AG04450 (cell line): ENCODE measurements at places on chromosomes 13 and 19.

- no peak for DNase-seq
Observed at GRCh38 chr13:100648354-100648753, 26.2 kb downstream of the TMTC4 start.

DNA sequence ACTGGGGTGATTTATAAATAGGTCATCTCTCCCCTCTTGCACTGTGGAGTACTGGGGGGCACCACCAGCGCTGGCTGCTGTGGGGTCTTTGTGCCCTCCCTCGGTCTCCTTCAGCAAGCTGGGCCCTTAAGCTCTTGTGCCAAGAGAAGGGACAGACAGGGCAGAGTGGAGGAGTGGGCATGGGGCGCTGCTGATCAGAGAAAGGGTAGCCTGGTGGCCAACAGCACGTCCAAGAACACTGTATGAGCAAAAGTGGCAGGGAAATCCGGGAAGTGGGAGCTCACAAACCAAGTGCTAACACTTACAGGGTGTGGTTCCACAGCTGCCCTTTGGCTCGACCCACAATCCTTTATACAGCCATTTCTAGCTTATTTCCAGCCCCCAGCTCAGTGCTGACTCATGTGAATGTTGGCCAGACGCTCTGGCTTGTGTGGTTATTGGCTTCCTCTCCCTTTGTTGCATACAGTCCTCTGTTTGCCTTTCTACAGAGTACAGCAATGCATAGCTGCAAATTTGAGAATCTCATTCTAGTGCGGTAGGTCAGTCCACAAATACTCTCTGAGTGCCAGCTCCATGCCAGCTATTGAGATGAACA, 298.8 kb downstream of the SHISA2 start:
- peak; percentile 18 for DNase-seq

GRCh38 chr13:114045113-114045735, 71.3 kb upstream of the C13orf46 start:
- DNase-seq, result no peak

- DNase-seq, result no peak
Observed at GRCh38 chr13:27825072-27825471, 32.8 kb downstream of the GSX1 start.

- no peak for DNase-seq
Observed at GRCh38 chr19:5955636-5955935, 22.4 kb downstream of the RANBP3 start.

DNA sequence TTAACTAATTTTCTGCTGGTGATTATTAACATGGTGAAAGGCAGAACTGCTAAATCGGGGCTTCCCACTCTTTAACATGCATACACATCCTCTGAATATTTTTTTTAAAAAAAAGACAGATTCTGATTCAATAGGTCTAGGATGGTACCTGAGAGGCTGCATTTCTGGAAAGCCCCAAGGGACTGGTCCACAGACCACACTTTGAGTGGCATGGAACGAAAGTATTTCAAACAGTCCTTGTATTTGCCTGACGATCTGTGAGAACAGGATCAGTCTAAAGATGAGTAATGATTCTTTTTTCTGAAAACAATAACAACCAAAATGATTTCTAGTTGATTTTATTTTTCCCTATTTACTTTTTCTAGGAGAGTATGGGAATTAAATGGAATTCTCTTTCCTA, 16.7 kb upstream of the SPART start:
- no peak for DNase-seq

DNA sequence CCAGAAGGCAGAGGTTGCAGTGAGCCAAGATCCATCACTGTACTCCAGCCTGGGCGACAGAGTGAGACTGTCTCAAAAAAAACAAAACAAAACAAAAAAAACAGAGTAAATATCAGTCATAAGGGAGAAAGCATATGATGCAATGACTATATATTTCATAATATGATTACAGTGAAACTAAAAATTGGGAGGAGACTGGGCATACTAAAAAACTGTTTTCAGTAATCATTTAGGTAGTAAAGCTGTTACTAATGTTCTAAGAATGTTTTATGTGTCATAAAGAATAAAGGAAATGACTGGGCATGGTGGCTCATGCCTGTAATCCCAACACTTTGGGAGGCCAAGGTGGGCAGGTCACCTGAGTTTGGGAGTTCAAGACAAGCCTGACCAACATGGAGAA, 15.9 kb downstream of the ZNF573 start:
- no peak for DNase-seq

- no peak for DNase-seq
Observed at GRCh38 chr13:103187721-103188156, 121.5 kb upstream of the SLC10A2 start.

DNA sequence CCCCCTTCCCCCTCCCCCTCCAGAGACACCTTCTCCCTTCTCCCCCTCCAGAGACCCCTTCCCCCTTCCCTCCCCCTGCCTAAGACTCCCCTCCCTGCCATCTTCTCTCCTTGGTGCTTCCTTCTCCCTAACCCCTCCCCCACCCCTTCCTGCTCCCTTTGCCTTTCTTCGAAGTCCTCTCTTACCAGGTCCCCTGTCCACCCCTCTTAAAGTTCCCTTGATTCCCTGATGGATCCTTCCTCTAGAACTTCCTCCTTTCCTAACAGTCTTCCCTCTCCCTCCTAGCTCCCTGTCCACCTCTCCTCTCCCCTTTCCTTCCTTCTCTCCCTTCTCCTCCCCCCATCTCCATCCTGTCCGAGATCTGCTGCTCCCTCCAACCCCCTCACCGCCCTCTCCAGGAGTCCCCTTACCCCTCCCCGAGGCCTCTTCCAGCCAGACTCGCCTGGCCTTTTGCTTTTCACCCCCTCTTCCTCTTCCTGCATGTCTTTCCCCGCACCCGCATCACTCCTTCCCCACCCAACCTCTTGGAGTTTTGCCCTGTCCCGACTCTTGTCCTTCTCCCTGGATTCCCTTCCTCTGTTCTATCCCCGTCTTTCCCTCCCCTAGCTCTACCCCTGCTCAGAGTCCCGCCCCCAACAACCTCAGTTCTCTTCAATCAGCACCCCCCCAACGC, 3.1 kb downstream of the TNFSF9 start:
- DNase-seq, result no peak

DNA sequence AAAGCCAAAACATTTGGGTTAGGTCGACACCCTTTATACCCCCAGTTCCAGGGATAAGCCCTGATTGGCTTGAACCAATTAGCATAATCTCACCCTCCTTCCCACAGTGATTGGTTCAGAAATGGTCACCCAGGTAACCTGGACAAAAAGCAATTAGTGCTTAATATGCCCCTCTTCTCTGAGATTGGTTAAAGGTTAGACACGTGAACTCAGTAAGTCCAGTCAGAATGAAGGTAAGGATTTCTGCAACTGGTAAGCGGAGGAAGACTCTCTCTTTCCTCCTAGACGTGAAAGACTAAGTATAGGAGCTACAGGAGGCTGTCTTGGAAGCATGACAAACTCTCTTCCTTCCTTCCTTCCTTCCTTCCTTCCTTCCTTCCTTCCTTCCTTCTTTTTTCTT, 1.3 kb upstream of the PNMA8C start:
- DNase-seq, result no peak

DNA sequence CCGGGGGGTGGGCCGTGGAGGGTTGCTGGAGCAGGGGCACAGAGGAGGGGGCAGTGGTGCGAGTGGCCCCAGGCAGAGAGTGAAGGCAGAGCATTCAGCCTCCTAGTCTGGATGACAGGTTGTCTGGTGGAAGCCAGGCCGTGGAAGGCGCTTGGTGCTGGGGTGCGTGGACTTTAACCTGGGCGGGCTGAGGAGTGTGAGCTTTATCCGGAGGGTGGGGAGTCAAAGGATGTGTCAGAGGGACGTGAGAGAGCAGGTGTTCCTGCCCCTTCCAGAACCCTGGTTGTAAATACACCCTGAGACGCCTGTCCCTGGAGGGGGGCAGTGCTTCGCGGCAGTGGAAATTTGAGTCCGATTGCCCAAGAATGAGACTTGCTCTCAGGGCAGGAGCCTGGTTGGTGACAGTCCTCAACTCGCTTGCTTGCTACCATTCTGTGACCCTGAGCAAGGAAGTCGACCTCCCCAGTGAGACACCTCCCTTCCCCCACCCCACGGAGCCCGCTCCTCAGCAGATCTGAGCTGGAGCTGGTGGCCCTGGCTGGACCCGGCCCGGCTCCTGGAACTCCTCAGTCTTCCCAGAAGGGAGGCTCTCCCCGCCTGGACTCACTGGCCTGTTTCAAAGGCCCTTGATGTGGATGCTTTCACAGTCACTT, 2.3 kb downstream of the SPPL2B start:
- no peak for DNase-seq

DNA sequence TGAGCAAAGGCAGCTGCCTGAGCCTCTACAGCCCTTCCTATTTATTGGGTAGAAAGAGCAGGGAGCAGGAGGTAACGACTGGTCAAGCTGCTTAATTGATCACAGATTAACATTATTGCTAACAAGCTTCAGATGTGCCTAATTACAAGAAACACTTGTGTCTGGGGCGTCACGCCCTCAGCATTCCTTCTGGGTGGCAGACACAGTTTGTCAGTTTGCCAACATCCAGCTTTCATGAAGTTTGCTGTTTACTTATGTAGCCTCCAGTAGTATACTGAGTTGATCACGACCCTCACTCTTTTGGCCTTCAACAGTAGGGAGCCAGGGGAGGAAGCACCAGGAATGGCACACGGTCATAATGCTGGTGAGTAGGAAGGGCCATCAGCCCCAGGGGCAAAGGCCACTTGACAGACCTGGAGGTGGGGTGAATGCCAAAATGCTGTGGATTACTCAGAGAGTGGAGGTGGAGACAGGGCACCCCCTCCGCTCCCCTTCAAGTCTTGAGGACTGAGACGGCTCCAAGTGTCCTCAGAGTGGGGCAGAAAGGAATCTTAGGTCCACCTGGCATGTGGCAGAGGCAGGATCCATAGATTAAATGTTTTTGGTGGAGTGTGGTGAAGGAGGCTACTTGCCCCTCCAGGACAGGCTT, 34.9 kb upstream of the PSPC1 start:
- no peak for DNase-seq

GRCh38 chr13:67045357-67045756, 184.8 kb downstream of the PCDH9 start:
- no peak for DNase-seq

DNA sequence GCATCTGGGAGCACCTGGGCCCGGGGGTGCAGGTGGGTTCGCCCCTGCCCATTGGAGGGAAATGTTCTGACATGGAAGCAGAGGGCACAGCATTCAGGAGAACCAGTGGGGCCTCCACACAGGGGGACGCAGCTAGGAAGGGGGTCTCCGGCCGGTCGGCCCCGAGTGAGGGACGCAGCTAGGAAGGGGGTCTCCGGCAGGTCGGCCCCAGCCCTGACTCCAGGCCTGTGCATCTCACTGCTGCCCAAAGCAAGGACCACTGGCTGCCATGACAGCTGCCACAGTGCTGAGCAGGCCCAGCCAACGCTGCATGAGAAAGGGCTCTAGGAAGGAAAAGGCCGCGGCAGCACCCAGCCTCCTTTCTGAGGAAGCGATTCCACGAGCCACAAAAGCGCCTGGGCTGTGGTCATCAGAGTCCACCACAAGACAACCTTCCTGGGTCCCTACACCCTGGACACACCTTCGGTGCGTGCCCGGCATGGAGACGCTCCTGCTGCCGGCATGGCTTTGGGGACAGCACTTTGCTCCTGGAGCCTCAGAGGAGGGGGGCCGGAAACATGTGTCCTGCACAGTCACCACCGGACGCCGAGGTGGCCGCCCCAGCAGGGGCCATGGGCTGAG, 9.7 kb downstream of the RASA3 start:
- DNase-seq, result no peak

DNA sequence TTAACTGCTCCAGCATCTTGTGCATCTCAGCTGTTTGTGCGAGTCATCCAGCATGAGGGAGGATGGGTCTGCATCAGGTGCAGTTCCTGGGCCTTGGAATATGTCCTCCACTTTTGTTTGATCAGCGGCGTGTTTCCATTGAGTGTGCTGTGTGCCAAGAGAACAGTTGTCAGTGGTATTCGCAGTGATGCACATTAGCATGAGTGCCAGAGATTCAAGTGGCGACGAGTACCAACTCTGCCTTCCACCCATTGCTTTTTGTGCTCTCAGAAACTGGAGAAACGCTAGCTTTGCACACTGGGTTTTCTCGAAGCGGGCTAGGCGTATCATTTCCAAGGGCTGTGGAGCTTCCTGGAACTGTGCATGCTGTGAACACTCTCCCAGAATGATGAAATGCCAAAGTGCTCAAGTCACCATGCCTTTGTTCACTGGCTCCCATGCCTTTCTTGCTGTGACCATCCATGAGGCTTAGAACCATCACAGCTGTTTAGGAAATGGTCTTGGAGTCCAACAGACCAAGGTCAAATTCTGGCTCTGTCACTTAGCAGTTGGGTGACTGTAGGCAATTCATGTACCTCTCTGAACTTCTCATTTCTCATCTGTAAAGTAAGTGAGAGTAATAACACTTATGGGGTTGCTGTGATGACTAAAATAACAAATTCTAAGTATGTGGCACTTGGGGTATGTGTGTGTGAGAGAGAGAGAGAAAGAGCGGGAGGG, 18.4 kb downstream of the LRCH1 start:
- peak; percentile 38 for DNase-seq

DNA sequence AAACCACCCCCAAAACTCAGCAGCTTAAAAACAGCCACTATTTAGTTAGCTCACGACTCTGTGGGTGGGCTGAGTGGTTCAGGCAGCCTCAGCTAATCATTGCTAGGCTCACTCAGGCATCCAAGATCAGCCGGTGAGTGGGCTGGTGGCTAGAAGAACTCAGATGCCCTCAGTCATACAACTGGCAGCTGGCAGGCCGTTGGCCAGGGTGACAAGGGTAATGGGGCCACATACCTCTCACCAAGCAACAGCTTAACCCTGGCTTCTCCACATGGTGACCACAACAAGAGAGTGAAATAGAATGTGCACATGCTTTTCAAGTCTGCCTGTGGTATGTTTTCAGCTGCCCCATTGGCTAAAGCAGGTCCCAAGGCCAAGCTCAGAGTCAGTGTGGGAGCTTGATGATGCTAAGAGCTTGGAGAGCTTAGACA, 435.4 kb upstream of the TSHZ3 start:
- DNase-seq, result no peak

DNA sequence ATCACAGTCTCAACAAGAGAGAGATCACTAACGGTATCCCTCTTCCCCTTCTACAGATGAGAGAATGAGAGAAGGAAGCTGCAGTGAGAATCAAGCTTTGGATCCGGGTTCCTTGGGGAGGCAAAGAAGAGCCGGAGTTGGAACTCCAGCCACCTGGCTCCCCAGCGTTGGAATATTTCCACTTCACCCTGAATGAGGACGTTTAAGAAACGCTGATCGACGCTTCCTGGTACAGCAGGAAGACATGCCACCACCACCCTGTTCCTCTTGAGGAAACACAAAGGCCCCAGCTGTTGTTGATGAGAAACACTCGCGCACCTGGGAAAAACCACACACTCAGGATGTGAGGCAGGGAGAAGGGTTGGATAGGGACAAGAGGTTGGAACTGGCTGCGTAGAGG, 11.3 kb upstream of the CACNG8 start:
- DNase-seq, result no peak

DNA sequence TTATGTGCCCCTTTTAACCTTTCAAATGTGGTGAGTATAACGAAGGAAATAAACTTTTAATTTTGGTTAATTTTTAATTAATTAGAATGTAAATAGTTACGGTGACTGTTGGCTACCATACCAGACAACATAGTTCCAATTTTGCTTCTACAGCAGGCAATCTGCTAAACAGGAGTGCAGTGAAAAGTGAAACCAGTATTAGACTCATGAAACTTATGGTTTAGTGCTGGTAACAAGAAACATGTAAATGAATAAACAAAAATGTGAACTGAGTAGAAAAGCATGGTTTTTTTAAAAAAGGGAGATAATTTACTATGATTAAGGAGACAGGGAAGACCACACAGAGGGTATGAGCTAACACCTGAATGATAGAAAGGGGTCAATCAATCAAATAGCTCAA, 478.4 kb downstream of the PCDH9 start:
- DNase-seq, result no peak

- DNase-seq, result no peak
Observed at GRCh38 chr13:106530171-106530851, 5.2 kb downstream of the EFNB2 start.
